ENCODE measurements at places on chromosomes 1 and 21.

GRCh38 chr1:167076136-167076710, 14.0 kb downstream of the GPA33 start:
- peaks cover 13% of the 10 kb centered on the region for H3K4me1 ChIP-seq
- H3K27me3 ChIP-seq: peaks cover 14% of the 10 kb centered on the region
- no peak overlapping the region for H3K4me3 ChIP-seq
- peaks cover 14% of the 10 kb centered on the region for H3K36me3 ChIP-seq
- DNase-seq: no peak
- no peak overlapping the region for H3K27ac ChIP-seq

DNA sequence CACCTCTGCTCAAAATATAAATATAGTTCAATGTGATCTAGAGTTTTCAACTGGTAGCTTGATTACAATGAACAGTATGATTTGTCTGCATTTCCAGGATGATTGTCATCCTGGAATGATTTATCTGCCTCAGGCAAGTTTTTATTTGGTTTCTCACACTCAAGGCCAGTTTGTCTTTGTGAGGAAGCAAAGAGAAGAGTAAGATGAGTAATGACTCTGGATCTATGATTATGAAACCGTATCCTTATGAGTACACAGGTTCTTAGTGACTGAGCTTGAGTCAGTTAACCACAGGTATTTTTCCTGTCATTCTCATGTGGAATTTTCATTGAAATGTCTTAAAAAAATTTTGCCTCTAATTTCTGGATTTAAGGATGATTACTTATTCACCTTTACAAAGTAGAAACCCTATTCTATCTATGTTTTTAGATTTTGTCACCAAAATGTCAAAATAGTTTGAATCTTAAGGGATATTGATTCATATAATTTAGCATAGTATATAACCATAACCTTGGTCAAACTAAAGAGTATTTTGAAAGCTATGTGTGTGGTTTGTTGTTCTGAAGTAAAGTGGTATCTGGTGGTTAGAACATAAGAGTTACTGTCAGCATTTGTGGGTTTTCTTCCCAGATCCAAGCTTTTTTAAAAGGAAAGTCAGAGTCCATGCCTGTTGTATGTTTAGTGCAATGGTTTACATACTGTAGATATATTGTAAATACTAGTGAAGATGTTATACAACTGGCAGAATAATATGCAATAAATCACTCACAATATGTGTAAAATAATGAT, 145.0 kb downstream of the RASAL2 start:
- H3K27me3 ChIP-seq: no peaks in the 10 kb centered on the region
- H3K36me3 ChIP-seq: no peaks in the 10 kb centered on the region
- no peaks in the 10 kb centered on the region for H3K4me1 ChIP-seq
- H3K4me3 ChIP-seq: no peak overlapping the region
- DNase-seq: no peak

DNA sequence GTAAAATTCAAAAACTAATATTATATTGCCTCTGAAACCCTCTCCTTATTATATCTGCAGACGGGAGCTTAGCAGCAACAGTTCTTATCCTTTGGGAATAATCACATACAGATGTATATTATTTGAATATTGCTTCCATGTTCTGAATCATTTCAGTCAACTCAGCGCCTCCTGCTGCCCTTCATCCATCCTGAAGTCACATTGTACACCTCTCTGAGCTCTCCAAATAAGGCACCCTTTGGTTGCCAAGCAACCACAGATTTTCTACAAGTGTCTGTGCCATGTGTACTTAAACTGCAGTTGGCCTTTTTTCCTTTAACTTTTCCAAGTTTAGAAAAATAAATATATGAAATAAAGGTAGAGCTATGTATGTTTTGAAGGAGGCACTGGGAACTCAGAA, 384.3 kb downstream of the LRRIQ3 start:
- no peaks in the 10 kb centered on the region for H3K4me1 ChIP-seq
- no peak for DNase-seq
- H3K36me3 ChIP-seq: no peaks in the 10 kb centered on the region

DNA sequence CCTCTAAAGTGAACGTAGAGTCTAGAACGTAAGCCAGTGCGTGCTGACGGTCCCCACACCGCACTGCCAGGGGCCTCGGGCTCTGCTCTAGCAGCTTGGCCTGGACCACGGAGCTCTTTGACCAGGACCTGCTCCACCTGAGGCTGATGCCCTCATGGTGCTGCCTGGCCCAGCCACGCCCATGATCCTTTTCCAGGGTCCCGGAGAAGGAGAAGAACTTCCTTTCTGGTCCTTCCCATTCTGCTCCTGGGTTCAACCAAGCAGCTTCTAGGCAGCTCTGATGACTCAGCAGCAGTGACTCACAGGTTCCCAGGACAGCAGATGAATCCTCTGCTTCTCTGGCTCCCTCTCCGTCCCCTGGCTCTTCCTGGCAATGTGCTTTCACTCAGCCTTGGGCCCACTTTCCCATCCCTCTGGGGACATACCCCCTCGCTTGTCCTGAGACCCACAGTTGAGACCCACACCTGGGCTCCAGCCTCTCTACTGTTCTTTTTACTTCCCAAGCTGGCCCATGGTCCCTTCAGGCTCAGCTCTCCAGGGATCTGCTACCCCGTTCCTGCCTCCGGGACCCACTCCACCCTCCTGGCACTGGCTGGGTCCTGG, 246.3 kb upstream of the RAB4A start:
- no peaks in the 10 kb centered on the region for H3K27me3 ChIP-seq
- peaks cover 20% of the 10 kb centered on the region for H3K4me1 ChIP-seq
- peak overlapping the region; percentile 54 for H3K27ac ChIP-seq

- no peak overlapping the region for H3K4me3 ChIP-seq
- no peaks in the 10 kb centered on the region for H3K36me3 ChIP-seq
- no peak overlapping the region for H3K27ac ChIP-seq
- no peaks in the 10 kb centered on the region for H3K4me1 ChIP-seq
- DNase-seq: no peak
- H3K27me3 ChIP-seq: peaks cover 54% of the 10 kb centered on the region
Measured at GRCh38 chr1:112472142-112472541, 36.6 kb upstream of the WNT2B start.

DNA sequence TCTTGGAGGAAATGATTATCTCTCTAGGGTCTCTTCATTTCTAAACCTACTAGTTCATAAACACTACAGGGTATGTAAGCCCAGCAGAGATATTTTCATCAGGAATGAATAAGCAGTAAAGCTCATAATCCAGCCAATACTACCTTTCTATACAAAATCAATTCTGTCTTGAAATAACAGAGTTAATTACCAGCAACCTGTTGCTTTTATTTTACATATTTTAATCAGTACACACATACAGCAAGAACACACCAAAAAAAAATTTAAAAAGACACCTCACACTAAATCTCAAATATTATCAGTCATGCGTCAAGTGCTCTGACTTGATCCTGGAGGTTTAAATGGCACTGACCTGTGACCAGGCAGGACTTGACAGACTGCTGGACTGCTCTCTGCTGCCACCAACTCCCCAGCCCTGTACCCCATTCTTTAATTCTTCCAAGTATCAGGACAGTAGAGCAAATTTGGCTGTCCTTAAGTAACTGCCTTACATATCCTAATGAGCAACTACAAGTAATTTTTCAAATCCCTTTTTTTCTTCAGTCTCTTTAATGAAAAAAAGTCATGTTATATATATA, 98.5 kb downstream of the CDC42BPA start:
- peaks cover 50% of the 10 kb centered on the region for H3K27me3 ChIP-seq
- no peak for DNase-seq
- no peak overlapping the region for H3K4me3 ChIP-seq
- H3K4me1 ChIP-seq: peaks cover 2% of the 10 kb centered on the region
- peaks cover 16% of the 10 kb centered on the region for H3K36me3 ChIP-seq

DNA sequence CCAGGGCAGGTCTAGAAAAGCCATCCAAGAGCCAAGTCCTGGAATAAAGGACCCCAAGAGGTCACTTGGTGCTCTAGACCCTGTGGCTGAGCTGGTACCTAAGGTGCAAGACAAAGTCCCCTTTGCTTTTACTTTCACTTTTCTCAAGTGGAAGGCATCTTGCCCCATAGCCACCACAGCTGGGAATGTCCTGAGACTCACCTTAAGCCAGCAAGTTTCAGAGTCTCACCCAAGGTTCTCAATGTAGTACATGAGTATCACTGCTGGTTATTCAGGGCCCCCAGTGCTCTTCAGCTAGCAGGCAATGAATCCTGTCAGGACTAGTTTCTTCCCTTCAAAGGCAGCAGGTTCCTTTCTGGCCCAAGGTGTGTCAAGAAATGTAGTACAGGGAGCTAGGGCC, 67.5 kb downstream of the UROD start:
- H3K27me3 ChIP-seq: peaks cover 5% of the 10 kb centered on the region
- no peak overlapping the region for H3K4me3 ChIP-seq
- no peak overlapping the region for H3K27ac ChIP-seq
- H3K4me1 ChIP-seq: peaks cover 3% of the 10 kb centered on the region
- no peak for DNase-seq

DNA sequence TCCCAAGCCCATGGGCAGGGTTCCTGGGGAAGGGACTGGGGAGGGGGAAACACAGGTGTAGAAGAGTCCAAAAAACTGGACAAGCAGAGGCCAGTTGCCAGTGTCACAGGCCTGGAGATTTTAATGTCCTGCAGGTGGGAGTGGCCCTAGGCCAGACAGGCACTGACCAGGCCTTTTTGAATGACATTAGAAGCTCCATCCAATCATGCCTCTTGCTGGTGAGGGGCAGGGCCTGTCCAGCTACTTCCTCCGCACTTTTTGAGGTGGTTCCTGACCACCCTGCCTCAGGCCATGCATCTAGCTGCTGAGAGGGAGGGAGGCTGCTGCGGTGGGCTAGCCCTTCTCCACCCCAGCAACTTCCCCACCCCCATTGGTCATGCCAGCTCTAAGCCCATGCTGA, 15.9 kb upstream of the KIF21B start:
- no peak overlapping the region for H3K4me3 ChIP-seq
- H3K36me3 ChIP-seq: no peaks in the 10 kb centered on the region
- H3K4me1 ChIP-seq: peaks cover 2% of the 10 kb centered on the region
- DNase-seq: no peak

DNA sequence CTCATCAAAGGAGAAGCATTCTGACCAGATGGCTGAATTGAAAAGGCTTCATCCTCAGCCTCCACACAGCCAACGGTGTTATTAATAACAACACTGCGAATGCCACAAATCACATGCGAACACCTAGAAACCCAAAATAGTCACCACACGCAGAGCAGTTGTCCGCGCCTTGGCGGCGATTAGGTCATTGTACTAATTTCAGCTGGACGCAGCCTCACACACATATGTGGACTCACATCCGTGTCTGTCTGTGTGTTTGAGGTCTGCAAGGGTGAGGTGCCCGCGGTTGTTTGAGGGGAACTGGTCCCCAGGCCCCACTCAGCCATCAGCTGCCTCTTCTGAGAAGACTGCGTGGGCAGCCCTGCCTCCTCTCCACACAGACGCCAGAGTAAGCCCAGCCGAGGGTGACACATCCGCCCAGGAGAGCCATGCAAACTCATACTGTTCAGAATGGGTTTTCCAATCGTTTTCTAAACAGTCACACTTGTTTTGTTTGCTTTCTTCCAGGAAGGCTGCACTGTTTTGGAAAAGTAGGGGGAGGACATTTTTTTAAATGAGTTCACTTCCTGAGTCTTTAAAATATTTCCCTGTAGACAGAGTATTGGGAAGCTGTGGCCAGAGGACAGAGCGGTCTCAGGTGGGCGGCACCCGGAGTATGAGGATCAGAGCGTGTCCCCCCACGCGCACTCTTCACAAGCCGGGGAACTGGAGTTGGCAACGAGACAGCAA, 53.4 kb downstream of the TOMM20 start:
- H3K36me3 ChIP-seq: no peaks in the 10 kb centered on the region
- no peaks in the 10 kb centered on the region for H3K27me3 ChIP-seq

- H3K27ac ChIP-seq: peak overlapping the region; percentile 94
- peaks cover 1% of the 10 kb centered on the region for H3K27me3 ChIP-seq
- H3K4me1 ChIP-seq: peaks cover 34% of the 10 kb centered on the region
- peak; percentile 17 for DNase-seq
- H3K4me3 ChIP-seq: peak overlapping the region; percentile 78
- no peaks in the 10 kb centered on the region for H3K36me3 ChIP-seq
Measured at GRCh38 chr1:146036965-146037646, 15.6 kb upstream of the HJV start.

DNA sequence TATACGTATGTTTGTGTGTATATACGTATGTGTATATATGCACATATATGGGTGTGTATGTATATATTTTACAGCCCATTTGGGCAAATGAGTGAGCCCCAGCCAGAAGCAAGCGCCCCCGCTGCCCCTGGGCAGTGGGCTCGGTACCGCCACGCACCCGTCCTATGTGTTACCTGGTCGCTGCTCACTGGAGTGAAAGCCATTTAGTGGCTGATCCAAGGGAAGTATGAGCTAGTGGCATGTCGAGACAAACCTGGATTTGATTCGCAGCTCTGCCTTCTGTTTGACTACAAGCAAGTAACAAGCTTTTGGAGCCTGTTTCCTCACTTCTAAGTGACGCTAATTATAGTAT, 35.8 kb upstream of the JAK1 start:
- peak overlapping the region; percentile 97 for H3K4me3 ChIP-seq
- DNase-seq: no peak
- no peaks in the 10 kb centered on the region for H3K27me3 ChIP-seq
- H3K36me3 ChIP-seq: no peaks in the 10 kb centered on the region

GRCh38 chr1:156135930-156136871, 17.2 kb upstream of the SEMA4A start:
- no peak for DNase-seq
- H3K4me1 ChIP-seq: peaks cover 15% of the 10 kb centered on the region
- peak overlapping the region; percentile 66 for H3K4me3 ChIP-seq

- H3K4me3 ChIP-seq: no peak overlapping the region
- no peaks in the 10 kb centered on the region for H3K27me3 ChIP-seq
- DNase-seq: no peak
- H3K36me3 ChIP-seq: no peaks in the 10 kb centered on the region
Measured at GRCh38 chr1:209256766-209257350, 326.7 kb upstream of the CAMK1G start.

- no peak for DNase-seq
- H3K27ac ChIP-seq: no peak overlapping the region
- H3K36me3 ChIP-seq: no peaks in the 10 kb centered on the region
- no peak overlapping the region for H3K4me3 ChIP-seq
- H3K4me1 ChIP-seq: peaks cover 4% of the 10 kb centered on the region
Measured at GRCh38 chr1:180259431-180260338, 29.6 kb downstream of the LHX4 start.

GRCh38 chr21:44049606-44050005, 37.5 kb downstream of the TRAPPC10 start:
- H3K27ac ChIP-seq: peak overlapping the region; percentile 93
- H3K4me3 ChIP-seq: no peak overlapping the region
- no peak for DNase-seq
- H3K27me3 ChIP-seq: no peaks in the 10 kb centered on the region
- H3K4me1 ChIP-seq: peaks cover 16% of the 10 kb centered on the region
- H3K36me3 ChIP-seq: peaks cover 9% of the 10 kb centered on the region

DNA sequence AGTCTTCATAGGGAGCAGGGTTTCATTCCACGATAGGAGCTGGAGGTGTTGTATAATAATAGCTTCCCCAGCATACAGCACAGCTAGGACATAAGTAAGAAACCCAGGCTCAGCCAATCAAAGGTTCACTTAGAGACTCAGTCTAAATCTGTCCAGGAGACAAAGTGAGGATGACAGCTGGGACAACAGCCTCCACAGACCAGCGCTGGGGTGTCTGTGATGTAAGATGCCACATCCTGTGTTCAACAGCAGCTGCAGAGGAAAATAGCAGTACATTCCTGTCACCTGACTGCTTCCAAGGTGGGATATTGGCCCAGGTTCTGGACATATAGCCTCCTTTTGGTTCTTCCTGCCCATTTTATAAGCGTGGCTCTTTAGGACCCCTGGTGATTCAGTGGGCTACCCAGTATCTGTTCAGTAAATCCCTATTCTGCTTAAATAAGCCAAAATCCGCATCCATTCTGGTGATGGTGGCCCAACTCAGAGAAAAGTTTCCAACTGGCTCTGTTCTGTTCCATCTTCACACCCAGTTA, 176.8 kb upstream of the SYT6 start:
- H3K36me3 ChIP-seq: no peaks in the 10 kb centered on the region
- H3K27ac ChIP-seq: peak overlapping the region; percentile 80
- peaks cover 54% of the 10 kb centered on the region for H3K4me1 ChIP-seq
- H3K4me3 ChIP-seq: peak overlapping the region; percentile 57
- peaks cover 6% of the 10 kb centered on the region for H3K27me3 ChIP-seq
- no peak for DNase-seq

Measured in T-helper 17 cell (primary cell).